Occipital lobe (tissue), 3 donors: ENCODE measurements at places on chromosomes 11 and 22.

DNA sequence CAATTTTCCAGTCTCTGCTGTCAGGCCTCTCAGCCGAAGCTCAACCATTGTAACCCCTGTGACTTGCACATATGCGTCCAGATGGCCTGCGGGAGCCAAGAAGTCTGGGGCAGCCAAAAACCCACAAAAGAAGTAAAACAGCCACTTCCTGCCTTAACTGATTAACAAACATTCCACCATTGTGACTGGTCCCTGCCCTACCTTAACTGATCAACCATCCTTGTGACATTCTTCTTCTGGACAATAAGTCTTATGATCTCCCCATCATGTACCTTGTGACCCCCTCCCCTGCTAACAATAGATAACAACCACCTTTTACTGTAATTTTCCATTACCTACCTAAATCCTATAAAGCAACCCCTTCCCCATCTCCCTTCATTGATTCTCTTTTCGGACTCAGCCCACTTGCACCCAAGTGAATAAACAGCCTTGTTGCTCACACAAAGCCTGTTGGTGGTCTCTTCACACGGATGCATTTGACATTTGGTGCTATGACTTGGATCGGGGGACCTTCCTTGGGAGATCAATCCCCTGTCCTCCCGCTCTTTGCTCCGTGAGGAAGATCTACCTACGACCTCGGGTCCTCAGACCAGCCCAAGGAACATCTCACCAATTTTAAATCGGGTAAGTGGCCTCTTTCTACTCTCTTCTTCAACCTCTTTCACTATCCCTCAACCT is 1.3 kb upstream of the NDUFC2 start:
- DNase-seq: no peak

GRCh38 chr22:43734370-43735150 is 77.5 kb downstream of the EFCAB6 start:
- DNase-seq: no peak

DNA sequence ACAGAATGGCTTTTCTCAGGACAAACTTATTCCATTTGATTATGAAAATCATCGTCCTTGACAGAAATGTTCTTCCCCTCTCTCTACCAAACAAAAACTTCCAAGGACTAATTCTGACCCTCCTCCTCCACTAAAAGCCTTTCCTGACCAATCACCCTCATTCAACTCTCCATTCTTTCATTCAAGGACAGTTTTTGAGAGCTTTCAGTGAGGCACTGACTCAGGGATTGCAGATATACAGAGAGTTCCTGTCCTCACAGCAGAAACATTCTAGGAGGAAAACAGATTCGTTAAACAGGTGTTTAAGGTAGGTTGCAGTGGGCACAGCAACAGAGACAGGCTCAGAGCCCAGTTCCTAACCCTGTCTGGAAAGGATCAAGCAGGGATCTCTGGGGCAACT is 41.5 kb downstream of the OR4D9 start:
- DNase-seq: no peak

DNA sequence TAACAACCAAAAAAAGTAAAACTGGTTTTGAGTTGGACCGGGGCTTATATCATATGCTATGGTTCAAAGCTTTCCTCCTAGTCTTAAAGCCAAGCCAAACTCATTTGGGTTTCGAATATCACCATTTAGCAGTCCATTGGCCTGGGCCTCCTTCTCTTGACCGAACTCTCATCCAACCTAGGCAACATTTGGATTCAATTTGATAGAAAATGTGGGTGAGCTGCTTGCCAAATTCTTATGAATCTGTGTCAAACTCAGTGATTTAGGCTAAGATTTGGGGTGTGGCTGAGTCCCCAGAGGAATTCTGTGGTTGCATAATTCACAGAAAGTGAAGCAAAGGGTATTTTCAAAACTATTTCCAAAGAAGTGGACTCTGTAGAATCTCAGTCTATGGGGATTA is 83.7 kb downstream of the BLID start:
- no peak for DNase-seq

DNA sequence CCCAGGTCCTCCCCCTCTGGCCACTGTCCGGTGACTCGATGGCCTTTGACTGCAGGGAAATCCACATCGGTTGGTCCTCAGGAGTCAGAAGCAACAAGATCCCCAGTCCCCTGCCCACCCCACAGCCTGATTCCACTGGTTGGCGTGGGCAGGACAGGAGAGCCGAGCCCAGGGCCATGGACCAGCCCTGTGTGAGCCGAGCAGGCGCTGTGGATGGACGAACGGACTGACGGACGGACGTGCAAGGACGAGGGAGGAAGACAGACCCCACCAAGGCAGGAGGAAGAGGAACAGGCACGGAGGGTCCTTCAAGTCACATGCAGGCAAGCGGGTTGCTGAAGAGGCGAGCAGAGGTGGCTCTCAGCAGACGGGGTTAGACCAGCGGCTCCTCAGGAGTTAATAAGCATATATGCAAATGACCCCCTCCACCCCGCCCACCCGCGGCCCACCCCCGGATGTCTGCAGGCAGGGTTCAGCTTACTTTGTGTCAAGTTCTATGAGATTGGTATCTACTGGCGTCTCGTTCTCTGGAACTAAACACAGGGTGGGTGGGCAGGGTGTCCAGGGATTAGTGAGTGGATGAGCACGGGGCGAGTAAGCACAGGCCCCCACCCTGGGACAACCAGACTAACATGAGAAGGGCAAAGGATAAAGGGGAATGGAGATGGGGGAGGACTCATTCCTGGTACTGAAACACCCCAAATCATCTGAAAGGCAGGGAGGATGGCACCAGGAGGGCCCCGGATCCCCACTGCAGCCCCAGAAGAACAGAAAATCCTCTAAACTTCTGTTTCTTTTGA is 26.8 kb downstream of the TPBGL start:
- DNase-seq: no peak

GRCh38 chr22:46569848-46570695 is 32.7 kb upstream of the CELSR1 start:
- no peak for DNase-seq

DNA sequence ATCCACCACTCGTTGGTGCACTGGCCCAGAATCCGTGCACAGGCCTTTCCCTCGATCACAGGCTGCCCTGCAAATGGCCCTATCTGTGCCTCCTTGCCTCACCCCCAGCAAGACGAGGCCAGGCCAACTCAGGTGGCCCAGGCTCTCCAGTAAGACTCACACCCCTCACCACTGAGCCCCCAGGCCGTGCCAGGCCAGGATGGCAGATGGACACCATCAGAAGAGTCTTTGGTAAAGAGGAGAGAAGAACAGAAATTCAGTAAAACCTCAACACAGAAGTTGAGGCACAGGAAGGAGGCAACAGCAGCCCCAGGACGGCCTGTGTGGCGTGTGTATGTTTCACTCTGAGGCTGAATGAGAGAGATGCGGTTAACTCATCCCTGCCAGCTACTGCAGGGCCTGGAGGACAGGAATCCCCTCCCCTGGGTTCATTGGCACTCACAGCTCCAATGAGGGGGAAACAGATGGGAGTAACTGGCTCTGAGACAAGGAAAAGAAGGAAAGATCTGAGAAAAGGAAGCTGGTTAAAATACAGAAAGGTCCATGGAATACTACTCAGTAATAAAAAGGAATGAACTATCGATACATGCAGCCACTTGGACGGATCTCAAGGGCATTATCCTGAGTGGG is 54.1 kb upstream of the WNT11 start:
- no peak for DNase-seq

DNA sequence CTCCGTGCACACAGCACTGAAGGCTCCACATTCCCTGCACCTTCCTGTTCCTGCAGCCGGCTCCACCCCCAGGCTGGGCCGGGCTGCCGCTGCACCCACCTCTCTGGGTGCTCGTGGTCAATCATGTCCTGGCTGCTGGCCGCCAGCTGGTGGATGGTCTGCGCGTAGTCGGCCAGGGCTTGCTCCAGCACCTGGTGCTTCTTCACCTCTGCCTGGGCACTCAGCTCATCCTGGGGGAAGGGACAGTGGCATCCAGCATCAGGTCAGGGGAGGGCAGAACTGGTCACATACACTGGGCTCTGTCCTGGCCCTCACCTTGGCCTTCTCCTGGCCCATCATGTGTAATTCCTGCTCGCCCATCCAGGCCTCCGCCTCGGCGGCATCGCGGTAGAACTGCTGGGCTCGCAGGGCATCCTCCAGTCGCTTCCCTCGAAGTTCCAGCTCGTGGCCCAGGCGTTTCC is 15.2 kb upstream of the RBM4B start:
- DNase-seq: no peak

DNA sequence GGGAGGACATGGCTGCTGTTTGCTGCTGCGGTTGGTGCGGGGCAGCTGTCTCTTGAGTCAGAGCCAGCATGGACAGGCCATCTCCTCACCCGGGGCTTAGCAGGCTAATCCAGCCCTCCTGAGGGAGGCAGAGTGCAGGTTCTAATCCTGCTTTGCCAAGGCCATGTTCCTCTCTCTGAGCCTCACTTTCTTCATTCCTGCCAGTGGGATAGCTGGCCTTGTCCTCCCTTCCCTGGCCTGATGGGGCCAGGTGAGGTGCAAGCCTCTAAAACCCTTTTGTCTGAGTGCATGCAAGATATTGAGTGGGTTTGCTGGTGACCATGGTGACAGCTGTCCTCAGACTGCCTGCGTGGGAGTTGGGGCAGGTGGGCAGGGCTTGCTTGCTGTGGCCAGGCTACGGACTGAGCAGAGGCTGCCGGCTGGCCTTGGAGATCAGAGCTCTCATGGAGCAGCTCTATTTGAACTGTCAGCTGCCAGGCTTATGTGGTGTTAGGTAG is 3.6 kb downstream of the USP35 start:
- DNase-seq: no peak

- no peak for DNase-seq
These were observed 306.7 kb downstream of the SOX6 start for GRCh38 chr11:16049611-16050010.

DNA sequence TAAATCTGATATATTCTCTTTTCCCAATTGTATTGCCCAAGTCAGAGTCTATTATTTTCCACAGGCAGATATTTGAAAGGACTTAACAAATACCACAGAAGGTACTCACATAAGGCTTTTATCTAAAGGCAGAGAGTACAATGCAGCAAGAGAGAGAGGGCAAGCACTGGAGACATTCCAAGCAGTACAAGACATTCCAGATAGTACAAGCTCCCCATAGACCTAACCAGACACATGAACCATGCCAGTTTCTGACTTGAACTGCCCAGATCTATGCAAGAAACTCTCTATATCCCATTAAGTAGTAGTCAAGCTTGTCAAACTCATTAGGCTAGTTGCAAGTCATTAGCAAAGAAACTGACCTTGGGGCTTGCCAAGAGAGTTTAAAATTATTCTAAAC is 11.2 kb upstream of the MS4A6E start:
- no peak for DNase-seq

- DNase-seq: no peak
These were observed 95.4 kb upstream of the TIMP3 start for GRCh38 chr22:32706149-32706548.

DNA sequence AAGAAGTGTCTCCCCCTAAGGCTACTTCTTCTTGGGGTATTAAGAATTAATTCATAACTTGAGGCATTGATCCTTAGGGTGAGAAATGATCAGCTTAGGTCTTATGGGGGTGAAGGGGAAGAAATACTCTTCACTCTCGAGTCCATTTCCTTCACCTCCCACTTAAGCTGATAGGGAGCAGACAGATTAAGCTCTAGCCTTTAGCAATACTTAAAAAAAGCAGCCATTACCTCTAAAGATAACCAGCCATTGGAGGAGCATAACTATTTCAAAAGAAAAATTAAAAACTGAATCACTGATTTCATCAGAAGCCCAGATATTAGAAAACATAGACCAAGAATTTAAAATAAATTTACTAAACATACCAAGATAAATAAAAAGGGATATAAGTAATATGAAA is 60.5 kb downstream of the ENTHD1 start:
- DNase-seq: no peak

DNA sequence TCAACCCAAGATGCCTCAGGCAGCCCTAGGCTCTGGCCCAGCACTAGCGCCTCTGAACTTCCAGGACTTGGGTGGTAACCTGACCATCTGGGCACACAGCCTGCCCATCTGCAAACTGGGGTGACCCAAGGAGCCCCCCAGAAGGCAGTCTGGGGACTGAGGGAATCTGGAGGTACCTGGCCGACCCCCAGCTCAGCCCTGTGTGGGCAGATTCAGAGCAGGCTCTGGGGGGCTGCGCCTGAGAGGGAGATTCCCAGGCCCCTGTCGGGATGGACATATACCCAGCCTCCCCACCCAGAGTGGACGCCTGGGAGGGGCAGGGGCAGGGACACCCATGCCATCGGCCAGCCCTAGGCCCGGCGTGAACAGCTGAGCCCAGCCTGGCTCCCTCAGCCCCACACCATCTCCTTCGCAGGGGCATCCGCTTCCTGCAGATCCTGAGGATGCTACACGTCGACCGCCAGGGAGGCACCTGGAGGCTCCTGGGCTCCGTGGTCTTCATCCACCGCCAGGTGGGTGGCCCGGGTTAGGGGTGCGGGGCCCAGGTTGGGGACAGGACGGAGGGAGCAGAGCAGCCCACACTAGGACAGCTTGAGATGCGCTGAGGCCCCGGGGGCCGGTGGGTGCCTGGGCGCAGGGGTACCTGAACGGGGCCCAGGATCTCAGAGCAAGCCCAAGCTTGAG is 126.9 kb downstream of the KCNQ1 start:
- no peak for DNase-seq

GRCh38 chr11:128480665-128481064 is 106.7 kb downstream of the ETS1 start:
- no peak for DNase-seq

GRCh38 chr11:10462746-10463300 is 7.8 kb downstream of the AMPD3 start:
- DNase-seq: no peak

GRCh38 chr11:31236143-31236542 is 133.4 kb downstream of the DCDC1 start:
- no peak for DNase-seq

DNA sequence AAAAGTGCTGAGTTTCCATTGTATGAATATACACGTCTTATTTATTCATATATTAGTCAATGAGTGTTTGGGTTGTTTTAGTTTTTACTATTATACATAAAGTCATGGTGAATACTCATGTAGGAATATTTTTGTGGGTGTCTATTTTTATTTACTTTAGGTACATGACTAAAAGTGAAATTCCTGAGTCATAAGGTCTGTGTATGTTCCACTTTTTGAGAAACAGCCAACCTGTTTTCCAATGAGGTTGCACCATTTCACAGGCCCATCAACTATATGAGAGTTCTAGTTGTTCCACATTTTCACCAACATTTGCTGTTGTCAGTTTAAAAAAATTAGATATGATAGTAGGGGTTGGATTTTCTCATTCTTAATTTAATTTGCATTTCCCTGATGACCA is 6.6 kb upstream of the OR6X1 start:
- no peak for DNase-seq

DNA sequence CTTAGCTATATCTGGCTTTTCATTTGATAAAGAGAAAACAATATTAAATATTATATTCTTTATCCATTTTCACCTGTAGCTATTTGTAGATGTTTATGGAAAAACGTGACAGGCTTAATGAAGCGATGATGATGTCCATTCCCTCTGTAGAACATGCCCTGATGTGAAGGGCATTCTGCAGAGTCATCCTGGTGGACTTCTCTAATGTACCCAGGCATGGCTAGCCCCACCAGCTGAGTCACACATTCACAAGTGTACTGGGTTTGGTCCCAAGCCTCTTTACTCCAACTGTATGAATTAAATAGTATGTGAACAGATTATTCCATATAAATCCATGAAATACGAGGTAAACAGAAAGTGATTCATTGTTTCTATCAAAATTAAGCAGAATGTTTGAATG is 139.3 kb downstream of the CADM1 start:
- DNase-seq: no peak
